ENCODE measurements at places on chromosomes 5 and 9.

- DNase-seq, result no peak
Observed at GRCh38 chr5:39314591-39314990, 49.7 kb downstream of the C9 start.

GRCh38 chr9:120696551-120697230 lies 17.6 kb downstream of the MEGF9 start:
- DNase-seq, result no peak

- DNase-seq, result no peak
Observed at GRCh38 chr9:6893350-6894131, 135.8 kb downstream of the KDM4C start.

GRCh38 chr5:178437386-178438075 lies 152.7 kb downstream of the COL23A1 start:
- DNase-seq, result no peak

Data from activated T-cell treated with anti-CD3 and anti-CD28 coated beads, Interleukin-2, amount 50 U/mL, for 1 hour (primary cell).